ENCODE measurements at places on chromosomes 16 and 17.

DNA sequence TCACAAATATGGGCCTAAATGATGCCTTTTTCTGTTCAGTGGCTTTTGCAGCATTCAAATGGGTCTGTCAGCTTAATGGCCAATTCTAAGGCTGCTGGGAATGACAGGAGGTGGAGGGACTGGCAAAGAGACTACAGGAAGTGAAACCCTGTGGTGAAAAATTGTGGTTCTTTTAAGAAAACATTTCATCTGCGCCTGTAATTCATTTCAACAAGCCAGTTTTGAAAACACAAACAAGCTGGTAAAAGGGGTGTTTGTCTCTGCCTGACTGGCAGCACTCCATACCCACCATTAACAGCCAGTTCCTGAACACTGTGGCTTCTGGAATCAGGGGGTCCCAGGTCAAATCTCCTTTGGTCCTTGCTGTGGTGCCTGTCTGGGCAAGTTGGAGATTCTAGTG lies 3.6 kb upstream of the KDM8 start:
- DNase-seq, result no peak

DNA sequence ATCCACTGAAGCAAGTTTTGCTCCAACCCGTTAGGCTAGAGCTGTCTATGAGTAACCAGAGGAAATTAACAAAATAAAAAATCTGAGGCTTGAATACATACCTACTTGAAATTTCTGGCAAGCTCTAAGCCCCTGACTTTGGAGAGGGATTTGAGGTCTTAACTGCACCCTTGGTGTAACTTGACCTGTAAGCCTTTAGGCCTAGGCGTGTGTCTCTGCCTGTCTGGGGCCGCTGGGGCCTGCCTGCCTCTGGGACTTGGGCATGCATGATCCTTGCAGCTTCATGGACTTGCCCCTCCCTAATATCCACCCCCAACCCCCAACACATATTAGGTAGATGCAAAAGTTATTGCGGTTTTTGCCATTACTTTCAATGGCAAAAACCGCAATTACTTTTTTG lies 3.7 kb upstream of the CDC42EP4 start:
- no peak for DNase-seq

DNA sequence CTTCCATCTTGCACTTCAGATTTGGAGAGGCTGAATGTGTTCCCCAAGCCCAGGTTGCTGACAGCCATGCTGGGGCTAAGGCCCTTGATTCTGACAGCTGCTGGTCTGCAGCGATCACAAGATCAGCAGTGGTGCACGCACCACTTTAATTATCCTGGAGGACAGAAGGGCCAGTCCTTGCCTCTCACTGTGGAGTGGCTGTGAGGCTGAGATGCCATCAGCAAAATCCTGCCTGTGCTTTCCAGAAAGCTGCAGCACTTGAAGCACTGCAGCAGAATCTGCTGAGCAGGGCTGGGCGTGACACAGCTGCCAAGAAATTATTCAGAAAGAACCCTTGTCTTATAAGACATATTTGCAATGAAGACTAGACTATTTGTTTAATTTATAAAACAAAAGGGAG lies 37.1 kb downstream of the NUP93 start:
- DNase-seq, result no peak

DNA sequence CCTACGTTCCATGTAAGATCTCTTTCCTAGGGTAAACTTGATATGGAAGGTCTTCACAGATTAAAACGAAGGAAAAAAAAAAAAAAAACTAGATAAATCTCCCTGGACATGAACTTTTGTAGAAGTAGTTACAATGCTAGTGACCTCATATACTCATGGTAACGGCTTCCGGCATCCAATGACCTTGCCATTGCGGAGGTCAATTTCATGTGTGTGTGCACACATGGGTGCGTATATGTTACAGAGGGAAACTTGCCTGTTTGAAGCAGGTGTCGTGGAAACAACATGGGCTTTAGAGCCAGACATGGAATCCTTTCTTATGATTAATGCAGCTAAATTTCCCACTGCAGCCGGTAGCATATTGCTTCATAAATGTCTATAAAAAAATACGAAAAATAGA lies 435.5 kb downstream of the MAF start:
- DNase-seq, result no peak

DNA sequence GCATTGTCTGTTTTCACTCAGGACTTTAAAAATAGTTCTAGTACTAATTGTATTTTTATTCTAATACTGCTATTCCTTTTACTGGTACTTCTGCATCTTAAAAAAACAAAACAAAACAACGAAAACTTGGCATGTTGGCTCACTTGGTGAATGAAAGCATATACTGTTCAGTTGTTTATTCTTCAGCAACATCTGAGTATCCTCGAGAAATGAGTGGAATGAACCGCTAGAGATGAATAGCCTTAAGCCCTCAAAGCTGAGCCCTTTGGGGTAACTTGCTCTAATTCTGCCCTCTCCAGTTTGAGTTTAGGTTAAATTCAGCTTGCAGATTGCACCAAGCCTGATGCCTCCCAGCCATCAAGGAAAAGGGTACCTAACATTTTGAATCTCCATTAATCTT lies 126.5 kb downstream of the WWOX start:
- DNase-seq, result no peak

DNA sequence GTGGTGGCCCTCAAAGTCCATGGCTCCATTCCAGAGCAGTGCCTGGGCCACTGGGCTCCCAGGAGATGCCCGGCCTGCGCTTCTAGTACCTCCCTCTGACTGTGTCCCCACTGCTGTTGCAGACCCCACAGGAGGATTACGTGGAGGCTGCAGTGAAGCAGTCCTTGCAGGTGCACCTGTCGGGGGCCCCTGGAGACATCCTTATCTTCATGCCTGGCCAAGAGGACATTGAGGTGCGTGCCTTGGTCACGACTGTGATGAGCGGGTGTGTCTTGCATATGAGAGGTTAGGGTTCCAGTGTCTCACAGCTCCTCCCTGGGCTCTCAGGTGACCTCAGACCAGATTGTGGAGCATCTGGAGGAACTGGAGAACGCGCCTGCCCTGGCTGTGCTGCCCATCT lies 11.3 kb downstream of the DHX38 start:
- DNase-seq, result no peak
